Stimulated activated CD8-positive, alpha-beta memory T cell treated with anti-CD3 and anti-CD28 coated beads, Interleukin-7, amount 100 ng/mL, for 4 hours (primary cell): ENCODE measurements at places on chromosomes 2 and 18.

- DNase-seq: no peak
These were observed 215.8 kb downstream of the TMX3 start for GRCh38 chr18:68499141-68499540.

- DNase-seq: no peak
These were observed at the start of gene CCDC195 for GRCh38 chr2:224716201-224716600. Gene CCDC195 (minus strand): TSS chr2:224716365. CDS start chr2:224716365, 0 bp downstream.

GRCh38 chr2:217316743-217317142 lies 456.9 kb upstream of the TNP1 start:
- DNase-seq: no peak

- DNase-seq: no peak
These were observed 102.6 kb upstream of the LPIN2 start for GRCh38 chr18:3115447-3116030.

GRCh38 chr2:144084114-144084661 lies 435.7 kb downstream of the ZEB2 start:
- DNase-seq: no peak

DNA sequence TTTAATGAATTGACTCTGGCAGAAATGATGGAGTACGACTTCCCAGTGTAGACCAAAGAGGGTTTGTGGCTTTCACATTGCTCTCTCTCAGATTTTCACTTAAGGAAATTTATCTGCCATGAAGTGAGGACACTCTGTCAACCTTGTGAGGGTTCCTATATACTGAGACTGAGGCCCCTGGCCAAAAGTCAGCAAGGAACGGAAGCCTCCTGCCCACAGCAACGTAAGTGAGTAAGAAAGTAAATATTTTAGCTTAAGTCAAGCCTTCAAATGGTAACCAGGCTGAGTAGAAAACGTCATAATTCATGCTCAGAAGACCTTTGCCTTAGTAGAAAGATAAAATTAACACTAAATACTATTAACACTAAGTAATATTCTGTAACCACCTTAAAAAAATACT lies 1080.5 kb upstream of the ACVR2A start:
- DNase-seq: no peak

- no peak for DNase-seq
These were observed 45.5 kb upstream of the CAVIN2 start for GRCh38 chr2:191892391-191892790.

GRCh38 chr2:122378521-122378920 lies 623.1 kb downstream of the TSN start:
- no peak for DNase-seq

DNA sequence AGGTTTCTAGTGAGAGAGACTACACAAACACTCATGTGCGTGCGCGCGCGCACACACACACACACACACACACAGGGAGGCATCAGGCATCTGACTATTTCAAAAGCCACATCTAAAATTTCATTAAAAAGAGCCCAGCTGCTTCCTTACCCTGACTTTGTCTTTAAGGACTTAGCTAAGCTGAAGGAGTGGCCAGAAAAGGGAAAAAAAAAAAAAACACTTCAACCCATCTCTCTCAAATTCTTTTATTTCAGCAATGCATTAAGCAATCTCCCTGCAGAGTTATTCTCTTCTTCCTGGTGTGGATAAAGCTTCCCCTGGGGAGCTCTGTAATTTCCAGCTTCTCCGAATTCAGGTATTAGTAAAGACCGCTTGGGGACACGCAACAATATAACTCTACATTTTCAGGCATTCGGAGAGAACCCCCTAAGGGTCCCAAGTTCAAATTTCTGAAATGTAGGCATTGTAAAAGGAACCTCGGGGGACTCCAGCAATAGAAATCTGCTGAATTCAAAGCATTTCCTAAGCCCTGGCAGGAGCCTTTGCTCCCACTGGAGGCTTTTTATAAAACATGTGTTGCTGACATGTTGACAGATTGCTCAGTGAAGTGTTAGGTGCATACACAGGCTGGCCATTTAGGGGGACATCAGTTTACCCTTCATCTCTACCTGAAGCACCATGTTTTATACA lies 67.0 kb downstream of the ZNF521 start:
- no peak for DNase-seq

- no peak for DNase-seq
These were observed 190.0 kb downstream of the SEPTIN10 start for GRCh38 chr2:109423556-109424359.

- DNase-seq: no peak
These were observed 96.6 kb upstream of the STK17B start for GRCh38 chr2:196268025-196268424.

GRCh38 chr2:108619925-108620620 lies 85.8 kb downstream of the LIMS1 start:
- DNase-seq: no peak

DNA sequence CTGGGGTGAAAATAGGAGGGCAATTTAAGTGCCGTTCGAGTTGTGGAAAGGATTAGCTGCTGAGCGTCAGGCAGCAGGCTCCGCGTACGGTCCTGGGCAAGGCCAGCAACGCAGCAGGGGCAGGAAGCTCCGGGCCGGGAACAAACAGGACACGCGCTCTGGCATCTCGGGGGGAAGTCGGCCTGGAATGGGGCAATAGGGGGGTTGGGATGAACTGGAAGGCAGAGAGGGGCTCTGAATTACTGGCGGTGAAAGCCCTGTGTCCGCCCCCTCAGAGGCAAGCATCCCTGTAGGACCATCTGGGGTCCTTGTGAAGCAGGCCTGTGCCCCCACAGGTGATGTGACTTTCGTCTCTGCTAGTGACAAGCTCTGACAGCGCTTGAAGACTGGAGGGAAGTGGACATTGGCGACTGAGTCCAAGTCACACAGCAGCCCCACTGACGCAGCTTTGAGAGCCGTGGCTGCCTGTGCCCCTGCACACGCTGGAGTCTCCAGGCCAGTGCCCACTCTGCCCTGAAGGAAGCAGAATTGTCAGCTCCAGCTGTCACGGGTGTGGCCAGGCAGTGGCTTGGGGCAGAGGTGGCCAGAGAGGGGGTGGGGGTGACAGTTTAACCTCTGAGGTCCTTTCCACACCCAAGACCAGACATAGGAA lies 22.3 kb downstream of the GPR35 start:
- no peak for DNase-seq

GRCh38 chr2:25304321-25304720 lies 37.4 kb downstream of the DNMT3A start:
- DNase-seq: no peak

DNA sequence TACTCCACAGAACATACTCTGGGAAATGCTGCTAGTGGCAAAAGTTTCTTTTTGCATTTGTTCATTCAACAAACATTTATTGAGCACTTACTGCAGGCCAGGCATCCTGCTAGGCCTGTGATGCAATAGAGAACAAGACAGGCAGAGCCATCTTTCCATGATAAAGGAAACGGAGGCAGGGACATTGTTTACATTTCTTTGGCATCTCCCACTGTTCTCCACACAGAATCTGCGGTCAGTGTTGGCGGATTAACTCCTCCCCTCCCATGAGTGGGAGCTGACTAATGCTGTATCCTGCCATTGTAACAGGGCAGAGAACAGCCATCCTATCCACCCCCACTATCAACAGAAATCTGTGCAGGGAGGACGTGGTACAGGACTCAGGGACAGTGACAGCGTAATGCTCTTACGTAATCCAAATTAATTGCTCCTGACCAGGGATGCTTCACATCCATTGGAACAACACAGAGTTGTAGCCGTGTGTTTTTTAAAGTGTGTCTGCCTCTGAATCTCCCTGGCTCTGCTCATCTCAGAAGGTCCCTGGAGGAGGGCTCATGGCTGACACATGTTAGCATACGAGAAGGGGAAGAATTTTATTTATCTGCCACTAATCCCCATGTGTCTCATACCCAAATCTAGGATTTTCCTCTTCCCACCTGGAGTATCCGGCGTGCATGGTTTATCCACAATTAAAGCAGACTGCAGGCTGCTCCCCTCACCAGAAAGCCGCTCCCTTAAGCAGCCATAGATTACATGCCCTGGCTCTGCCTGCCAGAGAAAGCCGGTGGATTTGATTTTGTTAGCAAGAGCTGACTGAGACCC lies 32.3 kb downstream of the STEAP3 start:
- DNase-seq: no peak

- DNase-seq: no peak
These were observed at the start of gene DYTN for GRCh38 chr2:206718296-206718695. Gene DYTN (minus strand): TSS chr2:206718396. CDS start chr2:206718279, 117 bp downstream.

DNA sequence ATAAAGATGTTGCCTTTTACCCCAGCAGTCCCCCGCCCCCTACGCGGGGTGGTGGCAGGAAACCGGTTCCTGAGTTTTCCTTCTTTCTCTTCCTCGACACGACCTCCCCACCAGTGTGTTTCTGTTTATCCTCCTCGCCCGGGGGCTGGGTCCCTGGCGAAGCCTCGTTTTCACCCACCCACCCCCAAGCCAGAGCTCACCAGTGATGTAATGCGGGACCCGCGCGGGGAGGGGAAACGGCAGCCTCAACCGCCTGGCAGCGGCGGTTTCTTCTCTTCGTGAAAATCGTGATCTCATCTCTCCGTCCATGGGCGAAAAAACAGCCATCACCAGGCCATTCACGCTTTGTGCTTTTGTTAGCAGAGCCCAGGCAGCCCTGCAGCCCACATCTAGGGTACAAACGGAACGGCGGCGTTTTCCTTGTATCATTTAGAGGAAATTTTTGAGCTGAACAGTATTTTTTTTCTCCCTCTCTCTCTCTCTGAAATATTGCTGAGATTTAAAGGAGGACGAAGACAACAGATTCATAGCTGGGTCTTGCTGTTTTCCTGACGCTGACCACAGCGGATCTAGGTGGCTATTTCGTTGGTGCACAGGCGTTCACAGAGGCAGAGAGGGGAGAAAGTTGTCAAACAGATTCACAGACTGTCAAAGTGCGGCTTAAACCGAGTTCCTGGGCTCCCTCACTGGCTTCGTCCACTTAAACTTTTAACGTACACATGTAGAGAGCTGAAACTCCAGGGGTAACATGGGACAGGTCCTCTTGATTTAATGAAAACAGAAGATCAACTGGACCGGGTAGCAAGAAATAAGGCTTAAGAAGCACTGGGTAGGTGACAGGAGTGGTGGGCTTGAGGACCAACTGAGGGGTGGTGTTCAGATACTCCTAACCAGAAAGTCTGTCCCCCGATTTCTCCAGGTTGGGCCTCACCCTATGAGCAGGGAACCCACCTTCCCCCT lies 21.9 kb upstream of the PAX3 start:
- no peak for DNase-seq

DNA sequence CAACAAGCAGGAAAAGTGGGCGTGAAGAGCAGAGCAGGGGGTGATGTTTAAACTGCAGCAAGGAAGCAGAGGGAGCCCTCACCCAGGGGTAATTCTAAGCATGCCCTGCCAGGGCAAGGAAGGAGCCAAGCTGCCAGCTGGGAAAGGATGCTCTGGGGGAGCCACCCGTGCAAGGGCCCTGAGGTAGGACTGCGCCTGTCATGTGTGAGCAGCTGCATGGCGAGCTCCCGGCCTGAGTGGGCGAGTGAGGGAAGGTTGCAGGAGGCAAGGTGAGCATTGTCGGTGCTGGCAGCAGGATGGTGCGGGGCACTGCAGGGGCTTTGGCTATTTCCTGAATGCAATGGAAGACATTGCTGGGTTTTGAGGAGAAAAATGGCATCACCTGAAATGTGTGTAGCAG lies 107.2 kb downstream of the COPS8 start:
- DNase-seq: no peak
